ENCODE measurements at places on chromosomes 11 and 22.

- H3K27me3 ChIP-seq, result peaks cover 12% of the 10 kb centered on the region
- no peak overlapping the region for H3K27ac ChIP-seq
- H3K36me3 ChIP-seq, result no peaks in the 10 kb centered on the region
- H3K4me1 ChIP-seq, result peaks cover 2% of the 10 kb centered on the region
- DNase-seq, result no peak
- H3K4me3 ChIP-seq, result no peak overlapping the region
These were observed 23.9 kb downstream of the LRFN4 start for GRCh38 chr11:66880496-66881450.

GRCh38 chr11:71557257-71557656, 8.1 kb upstream of the KRTAP5-10 start:
- H3K27ac ChIP-seq, result no peak overlapping the region
- H3K36me3 ChIP-seq, result no peaks in the 10 kb centered on the region
- H3K4me1 ChIP-seq, result no peaks in the 10 kb centered on the region

DNA sequence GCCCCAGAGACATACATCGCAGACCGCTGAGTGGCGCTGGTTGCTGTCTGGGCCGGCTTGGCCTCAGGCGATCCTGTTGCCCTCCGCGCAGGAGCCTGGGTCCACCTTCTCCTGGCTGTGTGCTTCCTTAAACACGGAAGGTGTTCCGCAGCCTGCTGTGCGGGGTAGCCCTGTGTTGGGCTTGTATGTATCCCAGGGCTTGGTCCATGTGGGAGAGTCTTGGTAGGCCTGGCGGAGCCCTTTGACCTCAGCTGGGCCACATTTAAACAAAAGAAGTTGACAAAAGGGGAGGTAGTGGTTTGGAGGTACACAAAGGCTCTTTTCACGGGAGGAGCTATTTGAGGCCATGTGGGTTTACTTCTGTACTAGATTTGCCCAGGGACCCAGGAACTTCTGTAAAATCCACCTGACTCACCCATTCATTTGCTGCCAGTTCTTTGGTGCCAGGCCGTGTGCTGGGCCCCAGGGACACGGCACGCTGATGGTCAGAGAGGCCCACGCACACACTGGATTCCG, 11.0 kb upstream of the GRAMD4 start:
- DNase-seq, result no peak
- H3K27me3 ChIP-seq, result no peaks in the 10 kb centered on the region
- peaks cover 27% of the 10 kb centered on the region for H3K4me1 ChIP-seq
- no peaks in the 10 kb centered on the region for H3K36me3 ChIP-seq
- no peak overlapping the region for H3K4me3 ChIP-seq

GRCh38 chr22:27850000-27850521, 48.5 kb upstream of the MN1 start:
- peaks cover 47% of the 10 kb centered on the region for H3K36me3 ChIP-seq
- no peaks in the 10 kb centered on the region for H3K4me1 ChIP-seq
- H3K4me3 ChIP-seq, result no peak overlapping the region
- DNase-seq, result no peak
- H3K27ac ChIP-seq, result no peak overlapping the region

DNA sequence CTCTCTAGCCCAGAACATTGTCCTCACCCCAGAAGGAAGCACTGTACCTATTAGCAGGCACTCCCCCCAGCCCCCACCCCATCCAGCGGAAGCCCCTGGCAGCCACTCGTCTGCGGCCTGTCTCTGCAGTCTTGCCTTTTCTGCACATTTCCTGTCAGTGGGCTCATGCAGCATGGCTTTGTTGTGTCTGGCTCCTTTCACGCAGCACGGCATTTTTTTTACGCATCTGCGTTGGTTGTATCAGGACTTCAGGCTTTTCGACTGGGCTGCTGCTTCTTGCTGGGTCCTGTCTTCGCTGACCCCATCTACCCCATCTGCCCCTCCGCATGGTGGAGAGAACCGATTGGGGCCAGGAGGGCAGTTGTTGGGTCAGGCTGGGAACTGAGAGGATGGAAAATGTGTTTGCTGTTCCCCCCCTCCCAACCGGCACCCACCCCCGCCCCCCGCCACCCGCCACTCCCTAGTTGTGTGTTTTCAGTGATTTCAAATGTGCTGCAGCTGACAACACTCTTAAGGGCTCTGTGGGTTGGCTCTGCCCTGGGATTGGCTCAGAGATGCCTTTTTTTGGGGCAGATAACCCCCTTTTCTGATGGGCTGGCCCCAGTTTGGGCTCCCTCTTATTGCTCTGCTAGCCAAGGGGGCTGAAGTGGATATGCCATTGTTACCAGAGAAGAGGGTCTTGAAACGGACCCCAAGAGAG, 110.0 kb downstream of the KIAA1671 start:
- H3K4me3 ChIP-seq, result no peak overlapping the region
- H3K27ac ChIP-seq, result no peak overlapping the region
- no peak for DNase-seq
- H3K27me3 ChIP-seq, result peaks cover 21% of the 10 kb centered on the region

GRCh38 chr22:37739035-37739434, 42.2 kb downstream of the TRIOBP start:
- H3K27ac ChIP-seq, result no peak overlapping the region
- peaks cover 7% of the 10 kb centered on the region for H3K27me3 ChIP-seq

GRCh38 chr11:17275400-17276235, 921 bp upstream of the NUCB2 start:
- H3K27ac ChIP-seq, result peak overlapping the region; percentile 96
- H3K4me1 ChIP-seq, result peaks cover 12% of the 10 kb centered on the region
- no peaks in the 10 kb centered on the region for H3K36me3 ChIP-seq
- DNase-seq, result no peak
- H3K27me3 ChIP-seq, result no peaks in the 10 kb centered on the region

- no peak for DNase-seq
- no peak within 1 kb of the TSS for H3K4me3 ChIP-seq
- H3K4me1 ChIP-seq, result no peaks in the 10 kb centered on the region
- no peaks in the 10 kb centered on the region for H3K27me3 ChIP-seq
- H3K36me3 ChIP-seq, result peaks cover 9% of the 10 kb centered on the region
These were observed at the start of gene SSH3 for GRCh38 chr11:67303132-67303834. TSS of gene SSH3 (plus strand) at chr11:67303530. CDS start at chr11:67303626, 96 bp downstream.

DNA sequence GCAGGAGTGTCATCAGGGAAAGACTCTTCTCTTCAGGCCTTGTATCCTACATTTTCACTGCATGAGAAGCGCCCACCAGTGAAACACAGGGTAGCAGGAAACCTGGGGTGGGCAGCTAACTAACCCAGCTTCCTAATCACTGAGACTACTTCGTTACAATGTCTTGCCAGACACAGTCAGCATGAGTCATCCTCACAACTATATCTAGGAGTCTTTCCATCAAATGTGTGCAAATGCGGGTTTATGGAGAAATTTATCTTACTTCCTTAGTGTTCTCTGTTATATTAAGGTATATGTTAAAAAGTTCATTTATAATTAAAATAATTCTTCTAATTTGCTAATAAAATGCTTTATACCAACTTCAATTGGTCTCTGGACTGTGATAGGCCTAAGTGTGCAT, 79.9 kb upstream of the RAB1B start:
- no peaks in the 10 kb centered on the region for H3K27me3 ChIP-seq
- DNase-seq, result no peak
- H3K4me1 ChIP-seq, result peaks cover 15% of the 10 kb centered on the region

Data from memory B cell (primary cell).